ENCODE measurements at places on chromosomes 3 and 15.

GRCh38 chr15:38885001-38885400, 320.4 kb upstream of the RASGRP1 start:
- DNase-seq, result no peak

DNA sequence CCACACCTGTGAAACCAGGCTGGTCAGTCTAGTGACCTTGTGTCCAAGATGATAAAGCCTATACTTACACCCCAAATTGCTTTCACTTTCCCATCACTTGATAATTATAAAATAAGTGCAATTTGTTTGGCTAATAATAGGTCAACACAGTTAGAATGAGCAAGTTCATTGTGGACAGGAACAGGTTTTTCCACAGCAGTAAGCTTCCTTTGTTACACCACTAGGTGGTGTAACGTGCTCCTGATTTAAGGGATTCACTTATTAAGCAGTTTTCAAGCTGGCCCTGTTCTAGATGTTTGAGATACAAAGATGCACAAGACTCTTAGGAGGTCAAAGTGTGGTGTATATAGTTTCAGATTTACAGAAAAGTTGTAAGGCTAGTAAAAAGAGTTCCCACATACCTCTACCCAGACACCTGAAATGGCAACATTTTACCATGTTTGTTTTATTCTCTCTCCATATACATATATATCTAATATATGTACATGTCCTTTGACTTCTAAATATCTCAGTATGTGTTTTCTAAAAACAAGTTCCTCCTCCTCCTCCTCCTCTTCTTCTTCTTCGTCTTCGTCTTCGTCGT, 6.8 kb upstream of the MFSD1 start:
- DNase-seq, result no peak

- no peak for DNase-seq
These were observed 43.3 kb upstream of the CCDC174 start for GRCh38 chr3:14608298-14608697.

GRCh38 chr3:122952520-122952919, 75.0 kb downstream of the SEMA5B start:
- no peak for DNase-seq

DNA sequence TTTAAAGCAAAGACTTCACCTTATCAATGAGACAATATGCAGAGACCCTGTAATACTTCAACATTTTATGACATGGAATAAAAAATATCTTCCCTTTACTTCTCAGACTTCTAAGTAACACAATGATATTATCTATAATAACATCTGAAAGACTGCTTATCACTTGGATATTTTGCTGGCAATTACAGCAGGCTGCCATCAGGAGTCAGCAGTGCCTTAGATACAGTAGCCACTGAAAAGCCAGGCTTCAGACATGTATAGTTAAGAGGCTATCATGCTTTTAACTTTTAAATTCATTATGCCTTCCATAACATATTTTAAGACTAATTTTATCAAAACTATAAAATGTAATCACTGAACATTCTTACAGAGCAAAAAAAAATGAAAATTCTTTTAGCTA, 227.5 kb downstream of the NEK10 start:
- no peak for DNase-seq

- no peak for DNase-seq
These were observed 30.1 kb downstream of the SCG5 start for GRCh38 chr15:32671339-32672325.

- DNase-seq, result no peak
These were observed 206.8 kb upstream of the TPRG1 start for GRCh38 chr3:188964957-188965356.

DNA sequence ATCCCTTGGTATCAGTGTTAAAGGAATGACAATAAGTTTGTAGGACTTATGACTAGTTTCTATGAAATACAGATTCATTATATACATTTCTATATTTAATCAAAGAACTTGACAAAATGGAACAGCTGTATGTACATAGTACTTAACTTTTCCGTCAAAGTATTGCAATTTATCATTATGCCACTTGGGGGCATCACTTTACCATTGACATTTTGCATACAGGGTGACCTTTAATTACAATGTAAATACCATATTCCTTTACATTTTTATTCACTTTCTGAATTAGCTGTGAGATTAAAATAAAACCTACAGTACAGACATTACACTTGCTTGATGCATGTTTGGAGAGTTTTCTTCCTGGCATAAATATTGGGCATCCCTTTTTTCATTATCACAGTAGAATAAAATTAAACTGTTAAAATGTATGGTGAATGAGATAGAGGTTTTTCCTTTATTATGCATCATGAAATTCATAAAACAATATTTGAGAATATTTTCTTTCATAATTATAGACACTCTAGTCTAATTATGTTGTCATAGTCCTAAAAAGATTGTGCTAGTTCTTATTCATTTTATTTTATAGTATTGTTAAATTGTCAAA, 6.9 kb downstream of the NEK11 start:
- DNase-seq, result no peak

DNA sequence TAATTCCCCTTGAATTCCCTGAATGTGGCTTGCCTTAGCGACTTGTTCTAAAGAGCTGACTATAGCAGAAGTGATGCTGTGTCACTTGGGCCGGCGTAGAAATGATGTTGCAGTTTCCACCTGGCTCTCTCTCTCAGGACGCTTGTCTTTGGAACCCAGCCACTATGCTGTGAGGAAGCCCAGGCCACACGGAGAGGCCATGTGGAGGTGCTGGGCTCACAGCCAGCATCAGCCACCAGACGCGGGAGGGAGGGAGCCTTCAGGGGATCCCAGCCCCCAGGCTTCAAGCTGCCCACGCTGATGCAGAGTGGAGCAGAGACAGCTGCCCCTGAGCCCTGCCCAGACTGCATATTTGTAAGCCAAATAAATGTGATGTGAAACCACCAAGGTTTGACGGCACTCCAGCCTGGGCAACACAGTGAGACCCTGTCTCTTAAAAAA, 18.6 kb downstream of the RNU5B-1 start:
- no peak for DNase-seq

DNA sequence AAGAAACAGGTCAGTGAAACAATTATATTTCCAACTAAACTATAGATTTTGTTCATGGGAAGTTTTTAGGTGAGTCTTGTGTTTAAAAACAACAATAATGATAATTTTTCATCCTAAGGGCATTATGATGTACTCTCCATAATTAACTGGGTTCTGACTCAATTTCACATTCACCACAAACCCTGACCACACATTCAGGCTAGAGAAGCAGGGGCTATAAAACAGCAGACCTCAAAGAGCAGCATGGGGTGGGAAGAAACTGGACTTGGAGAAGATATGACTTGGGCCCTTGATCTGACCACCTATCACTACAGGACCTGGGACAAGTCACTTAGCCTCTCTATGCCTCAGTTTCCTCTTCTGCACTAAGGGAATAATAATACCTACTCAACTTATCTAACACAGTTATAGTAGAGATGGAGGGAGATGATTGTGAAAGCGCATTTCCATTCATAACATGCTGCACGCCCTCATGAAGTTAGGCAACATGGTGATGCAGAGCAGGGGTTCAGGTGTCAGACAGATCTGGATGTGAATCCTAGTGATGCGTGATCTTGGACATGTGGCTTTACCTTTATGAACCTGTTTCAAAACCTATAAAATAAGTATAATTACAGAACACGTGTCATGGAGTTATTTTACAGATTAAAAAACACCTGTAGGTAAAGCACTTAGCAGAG, 63.0 kb upstream of the ACP3 start:
- no peak for DNase-seq

- no peak for DNase-seq
These were observed 28.2 kb downstream of the POC1A start for GRCh38 chr3:52126036-52126435.
